ENCODE measurements at places on chromosomes 4 and X.
A peak's percentile ranks its signal among the peaks of the same experiment; 100 is the strongest.

DNA sequence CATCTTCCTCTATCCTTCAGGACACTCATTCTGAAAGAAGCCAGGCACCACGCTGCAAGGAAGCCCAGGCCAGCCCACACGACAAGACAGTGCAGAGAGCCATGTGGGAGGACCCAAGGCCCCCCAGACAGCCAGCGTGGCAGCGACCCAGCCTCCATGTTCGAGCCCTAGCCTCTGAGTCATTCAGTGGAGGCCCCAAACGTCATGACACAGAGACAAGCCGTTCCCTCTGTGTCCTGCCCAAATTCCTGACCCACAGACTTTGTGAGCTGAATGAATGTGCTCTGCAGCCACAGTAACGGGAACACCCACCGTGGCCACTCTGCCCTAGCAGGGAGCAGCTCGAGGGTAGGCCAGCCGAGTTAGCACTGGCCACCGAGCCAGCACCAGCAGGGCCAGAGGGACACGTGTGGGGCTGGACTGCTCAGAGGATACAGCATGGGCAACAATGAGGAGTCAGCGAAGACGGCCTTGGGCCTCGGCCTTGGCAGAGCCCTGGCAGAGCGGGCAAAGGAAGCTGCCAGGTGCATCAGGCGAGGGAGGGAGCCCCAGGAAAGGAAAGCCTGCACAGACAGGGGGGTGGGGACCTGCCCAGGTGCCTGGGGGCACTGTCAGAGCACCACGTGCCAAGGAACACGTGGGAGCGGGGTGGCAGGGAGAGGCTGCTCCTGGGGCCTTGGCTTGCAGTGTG lies 8.6 kb downstream of the BLOC1S4 start:
- H3K27me3 ChIP-seq, result no peaks in the 10 kb centered on the region
- no peak overlapping the region for H3K27ac ChIP-seq
- H3K36me3 ChIP-seq, result no peaks in the 10 kb centered on the region
- no peak for DNase-seq

GRCh38 chr4:163969291-163969690 lies 474.8 kb downstream of the TMA16 start:
- no peaks in the 10 kb centered on the region for H3K4me1 ChIP-seq
- no peaks in the 10 kb centered on the region for H3K36me3 ChIP-seq
- no peaks in the 10 kb centered on the region for H3K27me3 ChIP-seq
- no peak overlapping the region for H3K27ac ChIP-seq
- no peak overlapping the region for H3K4me3 ChIP-seq

DNA sequence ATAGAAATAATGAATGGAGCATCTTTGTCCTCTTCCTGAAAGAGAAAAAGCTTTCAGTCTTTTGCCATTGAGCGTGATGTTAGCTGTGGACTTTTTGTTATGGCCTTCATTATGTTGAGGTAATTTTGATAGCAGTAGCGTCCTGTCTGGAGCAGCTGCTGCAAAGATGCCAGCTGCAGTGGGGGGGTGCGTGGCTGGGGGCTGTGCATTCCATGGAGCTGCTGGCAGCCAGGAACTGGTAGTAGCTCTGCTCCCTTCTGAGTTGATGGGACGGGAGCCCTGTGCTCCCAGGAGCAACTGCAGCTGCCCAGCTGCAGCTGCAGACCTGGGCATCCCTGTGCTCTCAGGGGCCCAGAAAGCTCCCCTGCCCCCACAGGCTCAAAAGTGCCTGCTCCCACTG lies 50.4 kb downstream of the CCDC160 start:
- no peak for DNase-seq
- no peak overlapping the region for H3K4me3 ChIP-seq
- peaks cover 34% of the 10 kb centered on the region for H3K27me3 ChIP-seq

DNA sequence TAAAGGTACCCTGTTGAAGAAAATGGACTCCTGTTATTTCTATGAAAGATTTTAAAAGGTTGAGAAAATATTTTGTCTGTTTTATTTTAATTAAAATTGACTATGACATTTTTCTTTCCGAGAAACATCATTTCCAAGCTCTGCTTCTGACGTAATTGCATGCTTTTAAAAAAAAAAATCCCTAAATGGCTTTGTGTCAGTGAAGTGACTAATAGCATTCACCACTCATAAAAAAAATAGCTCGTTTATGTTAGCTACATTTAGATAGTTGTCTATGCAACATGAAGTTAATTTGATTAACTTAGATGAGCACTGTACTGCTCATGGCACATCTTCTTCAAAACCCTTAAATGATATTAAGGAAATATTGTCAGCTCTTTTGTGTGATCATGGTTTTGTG lies 105.1 kb upstream of the KLHL13 start:
- H3K27me3 ChIP-seq, result peaks cover 19% of the 10 kb centered on the region
- H3K4me3 ChIP-seq, result no peak overlapping the region
- H3K27ac ChIP-seq, result no peak overlapping the region
- no peak for DNase-seq

DNA sequence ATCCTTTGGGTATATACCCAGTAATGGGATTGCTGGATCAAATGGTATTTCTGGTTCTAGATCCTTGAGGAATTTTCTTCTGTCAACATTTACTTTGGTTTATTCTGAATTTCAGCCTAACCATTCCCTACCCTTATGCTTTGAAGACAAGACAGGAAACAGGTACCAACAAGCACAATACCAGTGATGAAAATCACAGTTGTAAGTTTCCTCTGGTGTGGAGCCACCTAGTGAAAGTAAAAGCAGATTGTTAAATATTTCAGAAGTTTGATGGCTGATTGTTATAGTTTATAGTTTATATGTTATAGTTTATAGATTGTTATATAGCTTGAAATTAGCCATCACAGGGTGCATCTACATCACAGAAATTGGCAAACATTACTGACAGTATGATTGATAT lies 104.5 kb upstream of the AGA start:
- H3K27ac ChIP-seq, result no peak overlapping the region
- no peak overlapping the region for H3K4me3 ChIP-seq
- no peaks in the 10 kb centered on the region for H3K27me3 ChIP-seq
- H3K36me3 ChIP-seq, result no peaks in the 10 kb centered on the region
- DNase-seq, result no peak
- H3K4me1 ChIP-seq, result no peaks in the 10 kb centered on the region

DNA sequence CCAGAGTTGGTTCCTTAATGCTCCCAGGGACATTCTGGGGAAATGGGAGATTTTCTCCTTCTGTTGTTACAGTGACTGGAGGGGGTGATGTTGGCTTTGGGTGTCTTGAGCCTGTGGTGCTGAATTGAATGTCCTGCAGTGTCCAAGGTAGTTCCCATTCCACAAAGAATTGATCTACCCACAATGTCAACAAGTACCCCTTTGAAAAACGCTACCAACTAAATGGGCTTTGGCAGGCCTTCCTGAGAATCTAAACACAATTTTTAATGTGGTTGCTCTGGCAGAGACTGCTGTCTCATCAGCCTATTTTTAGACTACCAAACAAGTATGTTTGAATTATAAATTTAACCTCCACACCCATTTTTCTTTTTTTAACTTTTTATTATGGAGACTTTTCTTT lies 69.4 kb downstream of the CCKAR start:
- no peak overlapping the region for H3K4me3 ChIP-seq
- H3K4me1 ChIP-seq, result peaks cover 2% of the 10 kb centered on the region
- H3K36me3 ChIP-seq, result peaks cover 89% of the 10 kb centered on the region

- peaks cover 42% of the 10 kb centered on the region for H3K27me3 ChIP-seq
- H3K4me1 ChIP-seq, result peaks cover 47% of the 10 kb centered on the region
- H3K4me3 ChIP-seq, result peak overlapping the region; percentile 7
Observed at GRCh38 chr4:121706595-121707021, 9.8 kb upstream of the ANXA5 start.

GRCh38 chr4:110977554-110977953 lies 354.7 kb upstream of the PITX2 start:
- no peaks in the 10 kb centered on the region for H3K4me1 ChIP-seq
- H3K27me3 ChIP-seq, result no peaks in the 10 kb centered on the region
- H3K27ac ChIP-seq, result no peak overlapping the region
- no peak overlapping the region for H3K4me3 ChIP-seq

DNA sequence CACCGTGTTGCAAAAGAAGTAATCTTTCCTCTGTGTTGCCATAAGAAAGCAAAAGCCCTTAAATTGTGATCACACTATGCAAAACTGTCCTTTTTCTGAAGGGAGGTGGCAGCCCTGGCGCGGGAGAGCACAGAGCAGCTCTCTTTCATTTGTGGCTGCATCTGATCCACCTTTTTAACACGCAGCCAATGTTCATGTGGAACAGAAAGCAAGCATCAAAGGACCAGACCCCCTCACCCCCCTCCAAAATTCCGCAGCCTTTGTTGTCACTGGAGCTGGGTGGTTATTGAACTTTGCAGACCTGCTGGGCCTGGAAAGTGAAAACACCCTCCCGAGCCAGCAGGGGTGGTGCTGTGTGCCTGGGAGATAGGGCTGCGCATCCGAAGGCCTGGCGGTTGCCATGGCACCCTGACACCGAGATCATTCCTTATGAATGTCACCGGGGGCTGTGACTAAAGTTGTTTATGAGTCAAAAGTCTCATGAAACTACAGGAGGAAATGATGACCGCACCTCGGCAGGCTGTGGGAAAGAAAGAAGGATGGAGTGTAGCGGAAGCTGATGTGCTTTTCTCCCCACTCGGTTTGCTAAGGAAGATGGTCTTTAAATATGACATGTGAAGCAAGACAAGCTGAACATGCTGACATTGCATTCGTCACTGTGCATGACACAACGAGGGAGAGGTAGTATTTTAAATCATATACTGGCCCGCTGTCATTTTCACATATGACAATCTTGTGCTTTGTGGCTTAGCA lies 367.4 kb downstream of the UNC5C start:
- H3K4me1 ChIP-seq, result no peaks in the 10 kb centered on the region
- H3K4me3 ChIP-seq, result no peak overlapping the region
- peaks cover 3% of the 10 kb centered on the region for H3K27me3 ChIP-seq
- no peak overlapping the region for H3K27ac ChIP-seq
- H3K36me3 ChIP-seq, result no peaks in the 10 kb centered on the region

GRCh38 chrX:68990948-68991347 lies 162.1 kb downstream of the EFNB1 start:
- DNase-seq, result no peak
- no peak overlapping the region for H3K4me3 ChIP-seq
- no peaks in the 10 kb centered on the region for H3K4me1 ChIP-seq
- no peak overlapping the region for H3K27ac ChIP-seq

GRCh38 chr4:142267101-142267500 lies 579.0 kb downstream of the INPP4B start:
- H3K27me3 ChIP-seq, result no peaks in the 10 kb centered on the region
- H3K27ac ChIP-seq, result no peak overlapping the region
- H3K4me3 ChIP-seq, result no peak overlapping the region
- H3K36me3 ChIP-seq, result peaks cover 91% of the 10 kb centered on the region

DNA sequence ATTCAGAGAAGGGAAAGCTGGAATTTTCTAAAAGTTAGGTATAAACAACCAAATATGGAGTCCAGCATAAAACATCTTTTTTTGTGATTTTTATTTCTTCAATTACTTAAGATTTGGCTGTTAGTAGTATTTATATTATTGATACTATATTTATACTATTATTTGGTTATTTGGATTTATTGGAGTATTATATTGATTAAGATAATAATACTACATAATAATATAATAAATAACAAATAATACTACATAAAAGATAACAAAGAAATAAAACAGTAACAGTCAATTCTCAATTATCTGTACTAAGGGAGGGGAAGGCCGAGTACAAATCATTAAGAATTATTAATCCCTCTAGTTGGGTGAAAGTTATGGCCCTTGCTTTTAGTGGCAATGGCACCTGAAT lies 66.0 kb upstream of the IRF2 start:
- H3K4me3 ChIP-seq, result no peak overlapping the region
- H3K4me1 ChIP-seq, result peaks cover 33% of the 10 kb centered on the region
- peaks cover 8% of the 10 kb centered on the region for H3K36me3 ChIP-seq
- DNase-seq, result no peak

DNA sequence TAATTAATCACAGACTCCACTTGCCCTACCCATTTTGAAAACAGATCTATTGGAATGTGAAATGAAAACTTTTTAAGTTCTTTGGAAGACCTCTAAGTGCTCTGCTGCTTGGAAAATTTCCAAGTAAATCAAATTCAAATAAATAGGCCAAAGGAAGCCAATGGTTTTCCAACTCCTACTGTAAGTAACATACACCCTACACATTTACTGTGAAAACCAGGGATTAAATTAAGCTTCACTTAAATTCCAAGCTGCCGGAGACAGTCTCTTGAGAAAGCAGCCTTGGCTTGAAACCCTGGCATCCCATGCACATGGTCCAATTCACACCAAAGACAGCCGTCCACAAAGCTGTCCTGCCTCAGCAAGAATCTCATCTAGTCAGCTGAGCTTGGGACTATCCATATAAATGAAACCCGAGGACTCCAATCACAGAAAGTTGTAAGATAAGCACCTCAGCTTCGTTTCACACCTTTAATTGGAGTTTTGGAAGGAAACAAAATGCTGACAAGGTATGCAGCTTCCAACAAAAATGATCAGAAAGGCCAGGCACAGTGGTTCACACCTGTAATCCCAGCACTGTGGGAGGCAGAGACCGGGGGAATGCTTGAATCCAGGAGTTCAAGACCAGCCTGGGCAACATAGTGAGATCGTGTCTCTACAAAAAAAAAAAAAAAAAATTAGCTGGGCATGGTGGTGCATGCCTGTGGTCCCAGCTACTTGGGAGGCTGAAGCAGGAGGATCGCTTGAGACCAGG lies 88.6 kb downstream of the APBB2 start:
- no peaks in the 10 kb centered on the region for H3K4me1 ChIP-seq
- no peak for DNase-seq
- H3K4me3 ChIP-seq, result no peak overlapping the region
- H3K36me3 ChIP-seq, result no peaks in the 10 kb centered on the region

DNA sequence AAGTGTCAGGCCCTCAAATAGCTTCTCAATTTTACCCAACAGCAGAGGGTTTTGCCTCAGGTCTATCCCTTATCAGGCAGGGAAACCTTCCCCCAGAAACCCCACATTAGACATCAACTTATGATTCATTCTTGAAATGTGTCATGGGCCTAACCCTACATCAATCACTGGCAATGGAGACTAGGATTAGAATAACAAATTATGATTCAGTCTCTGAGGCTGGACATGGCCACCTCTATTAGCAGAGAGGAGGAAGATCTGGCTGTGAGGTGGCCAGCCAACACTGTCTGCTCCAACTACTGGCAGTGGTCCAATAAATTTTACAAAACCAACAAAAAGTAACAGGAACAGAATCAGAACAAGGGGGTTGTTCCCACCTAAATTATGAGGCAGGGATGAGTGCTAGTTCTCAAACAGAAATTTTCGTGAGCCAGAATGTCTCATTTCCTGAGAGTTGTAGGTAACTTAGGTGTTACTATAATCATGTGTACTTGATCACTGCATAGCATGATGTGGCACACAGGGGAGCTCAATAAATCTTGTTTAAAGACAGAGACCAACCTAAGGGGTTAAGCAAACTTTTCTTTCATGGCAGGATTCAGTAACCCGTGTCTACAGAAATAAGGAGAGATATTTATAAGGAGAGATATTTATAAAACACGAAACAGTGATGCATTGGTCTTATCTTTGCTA lies 126.8 kb downstream of the NFKB1 start:
- H3K27ac ChIP-seq, result peak overlapping the region; percentile 94
- peak; percentile 62 for DNase-seq
- H3K36me3 ChIP-seq, result peaks cover 12% of the 10 kb centered on the region
- peak overlapping the region; percentile 31 for H3K4me3 ChIP-seq
- peaks cover 74% of the 10 kb centered on the region for H3K4me1 ChIP-seq
- H3K27me3 ChIP-seq, result no peaks in the 10 kb centered on the region
